Inflammatory macrophage treated with lipopolysaccharide for 4 hours (primary cell): ENCODE measurements at places on chromosomes 13 and 19.

DNA sequence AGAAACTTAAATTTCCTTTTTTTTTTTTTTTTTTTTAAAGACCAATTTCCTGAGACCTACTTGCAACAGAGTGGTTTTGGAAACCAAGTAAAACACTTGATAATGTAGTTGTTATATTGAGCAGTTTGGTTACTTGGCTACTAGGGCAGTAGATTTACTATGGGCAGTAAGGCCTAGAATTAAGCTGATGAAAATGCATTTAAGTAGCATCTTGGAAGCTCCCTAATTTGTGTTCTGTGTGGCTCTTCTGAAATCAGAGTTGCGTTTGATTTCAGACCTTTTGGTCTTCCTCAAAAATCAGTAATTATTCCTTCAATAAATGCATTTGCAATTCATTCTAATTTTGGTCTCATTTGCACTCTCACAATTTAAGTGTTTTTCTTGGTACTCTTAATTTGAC, 810 bp downstream of the GPR180 start:
- DNase-seq, result no peak

GRCh38 chr13:80040981-80041317, 300.0 kb downstream of the SPRY2 start:
- DNase-seq, result peak; percentile 77

GRCh38 chr13:75764926-75765310, 128.8 kb downstream of the LMO7 start:
- DNase-seq, result no peak

DNA sequence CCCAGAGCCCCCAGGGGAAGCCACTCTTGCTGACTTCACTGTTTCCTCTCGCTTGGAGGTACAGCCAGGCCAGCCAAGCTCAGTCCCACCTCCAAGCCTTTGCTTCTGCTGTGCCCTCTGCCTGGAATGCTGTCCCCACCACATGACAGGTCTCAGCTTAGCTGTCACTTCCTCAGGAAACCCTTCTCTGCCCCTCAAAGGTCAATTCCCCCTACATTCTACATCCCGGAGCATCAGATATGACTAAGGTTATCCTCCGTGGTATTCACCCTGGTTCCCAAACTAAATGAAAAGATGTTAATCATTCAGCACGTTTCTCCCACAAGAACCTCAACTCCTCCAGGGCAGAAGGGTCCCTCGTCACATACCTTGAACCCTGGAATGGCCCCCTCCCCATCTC, 53.5 kb downstream of the PTPRS start:
- no peak for DNase-seq

- DNase-seq, result no peak
Measured at GRCh38 chr13:79455331-79455730, 25.6 kb upstream of the NDFIP2 start.

GRCh38 chr13:103276775-103277498, 210.7 kb upstream of the SLC10A2 start:
- DNase-seq, result no peak

DNA sequence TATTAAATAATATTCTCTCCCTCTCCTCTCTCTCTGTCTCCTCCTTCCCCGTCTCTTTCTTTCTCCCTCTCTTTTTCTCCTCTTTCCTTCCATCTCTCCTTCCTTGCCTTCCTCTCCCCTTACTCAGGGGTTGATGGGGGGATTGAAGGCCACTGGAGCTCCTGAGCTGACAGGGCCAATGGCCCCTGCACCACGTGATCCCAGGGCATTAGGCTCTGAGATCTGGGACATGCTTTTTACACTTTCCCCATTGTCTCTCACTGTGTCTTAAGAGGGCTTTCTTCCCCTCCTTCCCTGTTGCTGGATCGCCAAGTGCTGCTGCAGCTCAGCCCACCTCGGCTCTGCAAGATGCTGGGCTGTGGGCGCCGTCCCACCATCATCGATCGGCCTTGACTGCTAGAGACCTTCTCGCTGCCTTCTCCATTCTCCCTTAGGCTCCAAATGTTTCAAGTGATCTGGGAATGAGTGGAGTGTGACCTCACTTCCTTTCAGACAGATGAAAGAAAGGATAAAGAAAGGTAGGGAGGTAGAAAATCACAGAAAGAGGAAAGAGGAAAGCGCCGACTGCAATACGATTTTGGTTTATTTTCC, 42.2 kb downstream of the COL4A1 start:
- DNase-seq, result no peak

- DNase-seq, result no peak
Measured at GRCh38 chr19:49361438-49362047, 673 bp downstream of the TEAD2 start.

GRCh38 chr13:51873117-51873798, 11.5 kb downstream of the CCDC70 start:
- no peak for DNase-seq

GRCh38 chr19:44113784-44114390, 688 bp downstream of the ZNF225 start:
- DNase-seq, result no peak

DNA sequence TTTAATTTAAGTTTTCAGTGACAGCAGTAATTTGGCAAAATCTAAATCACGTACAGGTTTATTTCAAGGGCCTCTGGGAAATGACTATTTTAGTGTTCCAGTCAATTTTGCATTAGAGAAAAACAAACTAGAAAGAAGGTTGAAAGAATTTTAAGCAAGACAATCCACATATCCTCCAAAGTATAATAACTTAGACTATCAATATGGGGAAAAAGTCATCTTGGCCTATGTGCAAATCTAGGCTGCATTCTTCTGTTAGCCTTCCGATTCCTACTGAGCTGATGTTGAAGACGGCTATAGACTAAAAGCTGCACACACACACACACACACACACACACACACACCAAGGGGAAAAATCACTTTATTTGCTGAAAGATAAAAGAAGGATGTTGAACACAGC, 81.3 kb downstream of the SLITRK6 start:
- no peak for DNase-seq

- DNase-seq, result peak; percentile 72
Measured at GRCh38 chr19:1066748-1067340, at the start of gene ARHGAP45. TSS of gene ARHGAP45 (plus strand) at chr19:1067167. CDS start at chr19:1067406, 239 bp downstream.

DNA sequence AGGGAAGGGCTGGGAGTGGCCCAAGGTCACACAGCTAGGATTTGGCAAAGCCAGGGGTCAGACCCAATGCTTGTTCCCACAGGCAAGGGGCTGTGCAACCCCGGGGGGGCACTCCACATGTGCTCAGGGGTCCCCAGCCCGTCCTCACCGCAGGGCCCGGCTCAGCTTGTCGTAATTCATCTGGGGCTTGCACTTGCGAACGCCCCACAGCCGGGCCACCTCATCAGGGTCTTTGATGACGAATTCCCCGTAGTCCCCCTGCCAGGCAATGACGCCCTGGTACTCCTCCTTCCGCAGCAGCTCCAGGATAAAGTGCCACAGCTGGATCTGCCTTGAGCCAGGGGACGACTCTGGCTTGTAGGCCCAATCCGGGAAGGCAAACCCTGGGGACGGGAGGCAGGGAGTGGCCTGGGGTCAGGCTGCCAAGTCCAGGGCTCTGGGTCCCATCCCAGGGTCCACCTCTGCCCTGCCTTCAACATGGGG, 4.7 kb downstream of the ERF start:
- DNase-seq, result no peak
